ENCODE measurements at places on chromosomes 1 and 21.

- DNase-seq: no peak
Observed at GRCh38 chr1:115545791-115546733, 95.7 kb upstream of the VANGL1 start.

GRCh38 chr21:16979574-16979973, 533.3 kb upstream of the CXADR start:
- no peak for DNase-seq

- peak; percentile 59 for DNase-seq
Observed at GRCh38 chr1:228017356-228018124, 10.7 kb downstream of the WNT3A start.

GRCh38 chr1:58986996-58987767, 203.3 kb upstream of the JUN start:
- DNase-seq: no peak

DNA sequence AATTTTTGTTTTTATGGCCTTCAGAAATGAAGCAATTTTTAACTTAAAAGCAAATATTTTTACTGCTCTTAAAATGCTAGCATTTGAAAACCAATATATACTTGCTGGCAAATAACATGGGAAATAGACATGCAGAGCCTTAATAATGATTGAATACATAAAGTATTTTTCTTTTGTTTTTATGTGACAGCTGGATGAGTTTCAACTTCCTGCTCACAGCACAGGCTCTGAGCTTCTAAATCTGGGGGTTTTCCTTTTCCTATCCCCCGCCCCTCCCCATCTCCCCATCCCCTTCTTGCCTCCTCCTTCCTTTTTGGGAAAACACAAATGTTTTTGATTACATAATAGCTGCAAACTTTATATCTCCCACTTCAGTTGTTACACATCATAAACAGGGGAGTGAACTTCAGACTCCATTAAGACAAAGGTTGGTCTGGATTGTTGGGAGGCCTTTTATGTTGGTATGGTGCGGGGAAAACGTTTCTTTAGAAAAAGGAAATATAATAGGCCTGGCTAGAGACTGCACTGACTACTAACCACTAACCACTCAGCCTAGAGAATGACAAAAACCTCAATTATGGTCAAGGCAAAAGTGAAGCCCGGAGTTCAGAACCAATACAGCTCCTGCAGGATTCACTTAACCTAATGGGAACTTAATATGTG, 116.1 kb upstream of the GORAB start:
- DNase-seq: no peak

GRCh38 chr1:210250665-210250997, 18.0 kb downstream of the SERTAD4 start:
- no peak for DNase-seq
